NCI-H2081 treated with DMSO at 0.1 percent for 48 hours (cell line): ENCODE measurements at places on chromosomes 13 and 19.
A peak's percentile ranks its signal among the peaks of the same experiment; 100 is the strongest.

- DNase-seq = no peak
These were observed 44.8 kb upstream of the OLFM4 start for GRCh38 chr13:52983836-52984235.

- no peak for DNase-seq
These were observed 70.3 kb downstream of the ALOX5AP start for GRCh38 chr13:30805603-30806011.

- no peak for DNase-seq
These were observed 168.6 kb downstream of the LACC1 start for GRCh38 chr13:44048326-44048725.

DNA sequence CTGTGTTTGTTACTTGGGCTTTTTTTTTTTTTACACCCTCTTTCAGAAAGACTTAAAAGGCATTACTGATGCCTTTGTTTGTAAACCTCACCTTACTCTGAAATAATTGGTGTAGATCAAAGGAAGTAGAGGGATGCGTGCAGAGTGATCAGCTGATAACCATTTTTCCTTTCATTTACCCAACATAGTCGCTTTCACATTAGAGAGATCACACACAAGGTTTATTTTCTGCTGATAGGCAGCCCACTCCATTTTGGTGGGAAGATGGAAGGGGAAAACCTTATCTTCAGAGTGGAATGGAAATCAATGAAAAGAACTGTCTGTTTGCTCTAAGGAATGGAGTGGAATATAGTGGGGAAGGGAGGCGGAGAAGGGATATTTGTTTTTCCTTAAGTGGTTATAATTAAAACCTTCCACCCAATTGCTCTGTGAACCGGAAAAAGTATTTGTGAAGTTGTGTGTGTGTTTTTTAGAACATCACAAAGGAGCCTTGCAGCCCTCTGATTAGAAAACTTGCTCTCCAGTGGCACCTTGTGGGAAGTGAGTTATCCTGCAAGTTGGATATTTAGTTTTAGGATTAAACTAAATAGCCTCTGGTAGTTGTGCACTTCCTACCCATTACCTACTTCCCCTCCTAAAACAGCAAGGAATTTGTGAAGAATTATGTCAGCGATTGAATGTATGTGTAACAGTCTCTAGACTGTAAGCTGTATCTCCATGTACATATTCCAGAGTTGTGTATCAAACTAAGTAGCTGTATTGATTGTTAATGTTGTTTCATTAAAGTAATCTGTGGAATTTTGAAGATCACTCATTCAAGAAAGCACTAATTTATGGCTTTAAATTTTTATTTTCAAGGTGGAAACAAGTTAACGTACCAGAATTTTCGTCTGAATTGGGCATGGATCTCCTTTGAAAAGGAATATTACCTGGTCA, 76.8 kb downstream of the FREM2 start:
- peak; percentile 52 for DNase-seq

- DNase-seq = no peak
These were observed 13.0 kb upstream of the CDADC1 start for GRCh38 chr13:49234741-49235140.

- DNase-seq = no peak
These were observed 94.8 kb downstream of the SOX1 start for GRCh38 chr13:112161521-112162301.

DNA sequence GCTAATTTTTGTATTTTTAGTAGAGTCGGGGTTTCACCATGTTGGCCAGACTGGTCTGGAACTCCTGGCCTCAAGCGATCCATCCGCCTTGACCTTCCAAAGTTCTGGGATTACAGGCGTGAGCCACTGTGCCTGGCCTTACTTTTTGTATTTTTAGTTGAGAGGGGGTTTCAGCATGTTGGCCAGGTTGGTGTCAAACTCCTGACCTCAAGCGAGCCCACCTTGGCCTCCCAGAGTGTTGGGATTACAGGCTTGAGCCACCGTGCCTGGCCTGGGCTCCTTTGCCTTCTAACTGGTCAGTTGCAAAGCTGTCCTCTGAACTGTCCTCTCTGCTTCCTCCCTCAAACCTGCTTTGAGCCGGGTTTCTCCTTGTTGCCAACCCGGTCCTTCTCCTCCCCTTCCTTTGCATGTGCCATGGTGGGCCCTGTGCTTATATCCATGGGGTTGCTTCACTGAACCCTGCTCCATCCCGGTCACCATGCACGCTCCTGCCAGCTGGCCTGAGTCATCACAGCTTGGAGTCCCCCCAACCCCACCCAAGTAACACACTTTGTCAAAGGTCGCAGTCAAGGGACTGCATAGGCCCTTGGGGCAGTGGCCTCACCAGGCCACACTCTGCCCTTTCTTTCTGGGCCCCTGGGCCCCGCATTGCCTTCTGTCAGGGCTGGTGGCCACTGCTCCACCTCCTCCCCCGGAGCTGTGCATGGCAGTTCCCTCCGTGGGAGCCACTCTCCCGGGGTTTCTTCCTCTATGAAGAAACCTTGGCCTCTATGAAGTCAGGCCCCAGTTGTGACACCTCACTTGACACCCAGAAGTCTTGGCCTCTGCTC, 21.2 kb downstream of the WTIP start:
- DNase-seq = no peak

GRCh38 chr13:98595134-98595533, 18.2 kb upstream of the STK24 start:
- DNase-seq = no peak

- no peak for DNase-seq
These were observed 61.8 kb upstream of the KCTD15 start for GRCh38 chr19:33734913-33735312.

- no peak for DNase-seq
These were observed 3.2 kb downstream of the RASL11A start for GRCh38 chr13:27273658-27274425.

- no peak for DNase-seq
These were observed 56.3 kb downstream of the PSG3 start for GRCh38 chr19:42683917-42684513.

DNA sequence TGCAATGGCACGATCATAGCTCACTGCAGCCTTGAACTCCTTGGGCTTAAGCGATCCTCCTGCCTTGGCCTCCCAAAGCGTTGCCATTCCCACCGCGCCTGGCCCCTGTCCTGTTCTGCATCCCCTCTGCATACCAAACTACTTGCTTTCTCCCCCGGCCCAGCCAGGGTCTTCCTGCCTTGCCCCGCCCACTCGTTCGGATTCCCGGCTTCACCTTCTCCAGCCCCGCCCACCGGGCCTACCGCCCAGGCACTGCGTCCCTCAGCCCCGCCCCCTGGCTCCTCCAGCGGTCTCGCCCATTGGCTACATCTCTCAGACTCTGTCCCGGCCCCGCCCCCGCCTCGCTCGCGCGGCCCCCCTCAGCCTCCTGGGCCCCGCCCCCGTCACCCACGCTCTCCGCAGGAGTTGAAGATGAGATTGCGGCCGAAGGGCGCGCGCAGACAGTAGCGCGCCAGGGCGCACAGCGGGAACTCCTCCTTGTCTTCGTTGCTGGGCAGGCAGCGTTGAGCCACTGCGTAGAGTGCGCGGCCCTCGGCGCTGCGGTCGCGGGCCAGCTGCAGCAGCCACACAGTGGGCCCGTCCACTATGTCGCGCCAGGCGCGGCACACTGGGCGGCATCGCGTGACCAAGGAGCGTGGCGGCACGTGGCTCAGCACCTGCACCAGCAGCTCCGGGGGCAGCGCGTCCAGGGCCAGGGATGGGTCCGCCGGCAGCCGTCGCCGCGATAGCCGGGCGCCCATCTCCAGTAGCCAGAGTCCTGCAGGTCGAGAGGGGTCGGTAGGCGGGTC, 19.0 kb downstream of the MRPS12 start:
- no peak for DNase-seq

GRCh38 chr13:98890186-98890585, 87.7 kb downstream of the DOCK9 start:
- DNase-seq = no peak

DNA sequence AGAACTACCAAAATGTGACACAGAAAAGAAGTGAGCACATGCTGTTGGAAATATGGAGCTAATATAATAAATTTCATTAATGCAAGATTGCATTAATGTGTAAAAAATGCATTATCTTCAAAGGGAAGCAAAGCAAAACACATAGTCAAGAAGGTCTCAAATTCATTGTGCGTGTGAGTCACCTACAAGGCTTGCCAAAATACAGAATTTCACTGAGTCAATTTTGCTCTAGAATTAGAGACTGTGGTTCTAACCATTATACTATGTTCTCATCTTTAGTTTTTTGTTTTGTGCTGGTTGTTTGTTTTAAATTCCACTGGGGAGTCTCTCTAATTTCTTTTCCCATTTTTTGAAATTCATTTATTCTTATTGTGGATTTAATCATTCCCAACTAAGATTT, 149.8 kb upstream of the SLITRK1 start:
- no peak for DNase-seq

- no peak for DNase-seq
These were observed 17.3 kb downstream of the ZBTB7A start for GRCh38 chr19:4049432-4049831.

GRCh38 chr13:46644816-46645215, 91.8 kb downstream of the LRCH1 start:
- DNase-seq = no peak

- no peak for DNase-seq
These were observed 17.7 kb downstream of the RFX2 start for GRCh38 chr19:6092329-6093286.

DNA sequence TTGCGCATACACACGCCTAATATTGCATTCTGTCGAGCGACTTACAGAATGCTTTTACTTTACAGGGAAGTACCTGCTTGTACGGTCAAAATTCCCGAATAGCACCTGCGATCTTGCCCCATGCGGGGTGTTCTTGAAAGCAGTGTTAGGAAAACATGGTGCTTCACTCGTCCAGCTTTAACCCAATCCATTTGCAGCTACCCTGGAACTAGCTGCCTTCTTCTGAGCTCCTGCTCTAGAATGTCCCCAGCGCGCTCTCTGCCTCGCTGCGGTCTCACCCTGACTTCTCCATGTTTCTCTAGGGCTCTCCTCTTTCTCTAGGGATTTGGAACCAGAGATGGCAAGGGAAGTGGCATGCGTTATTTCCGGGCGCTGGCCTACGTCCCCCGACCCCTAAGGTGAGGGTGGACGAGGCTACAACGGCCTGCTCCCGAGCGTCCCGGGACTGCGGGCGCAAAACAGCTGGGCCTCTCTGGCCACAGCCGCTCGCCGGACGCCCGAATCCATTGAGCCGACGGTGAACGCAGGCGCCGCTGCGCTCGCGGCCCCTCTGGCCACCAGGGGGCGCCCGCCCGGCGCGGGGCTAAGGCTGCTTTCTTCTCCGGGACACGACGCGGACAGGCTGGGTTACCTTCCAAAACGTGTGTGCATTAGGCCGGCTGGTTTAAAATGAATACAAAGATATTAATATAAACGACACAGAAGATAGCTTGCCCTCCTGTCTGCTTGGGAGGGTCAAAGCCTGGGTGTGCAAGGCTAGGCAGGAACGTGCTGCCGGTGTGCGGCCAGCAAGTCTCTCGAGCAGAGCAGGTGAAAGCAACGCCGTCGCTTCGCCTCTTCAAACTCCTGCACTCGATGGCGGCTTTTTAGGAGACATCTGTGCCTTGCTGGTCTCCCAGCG, 1.8 kb upstream of the SPRY2 start:
- DNase-seq = no peak

DNA sequence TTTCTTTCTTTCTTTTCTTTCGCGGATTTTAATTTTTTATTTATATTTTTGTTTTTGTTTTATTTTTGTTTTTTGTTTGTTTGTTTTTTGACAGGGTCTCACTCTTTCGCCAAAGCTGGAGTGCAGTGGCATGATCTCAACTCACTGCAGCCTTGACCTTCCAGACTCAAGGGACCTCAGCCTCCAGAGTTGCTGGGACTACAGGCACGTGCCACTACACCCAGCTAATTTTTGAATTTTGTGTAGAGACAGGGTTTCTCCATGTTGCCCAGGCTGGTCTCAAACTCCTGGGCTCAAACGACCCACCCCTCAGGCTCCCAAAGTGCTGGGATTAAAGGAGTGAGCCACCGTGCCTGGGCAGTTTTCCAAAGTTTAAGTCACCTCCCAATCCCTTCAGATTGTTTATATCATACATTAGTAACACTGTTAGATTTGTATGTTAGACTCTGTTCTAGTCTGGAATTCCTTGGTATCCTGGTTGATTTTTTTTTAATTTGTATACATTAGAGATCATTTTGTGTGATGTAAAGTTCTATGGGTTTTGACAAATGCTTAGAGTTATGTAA, 597.3 kb downstream of the DCT start:
- no peak for DNase-seq

DNA sequence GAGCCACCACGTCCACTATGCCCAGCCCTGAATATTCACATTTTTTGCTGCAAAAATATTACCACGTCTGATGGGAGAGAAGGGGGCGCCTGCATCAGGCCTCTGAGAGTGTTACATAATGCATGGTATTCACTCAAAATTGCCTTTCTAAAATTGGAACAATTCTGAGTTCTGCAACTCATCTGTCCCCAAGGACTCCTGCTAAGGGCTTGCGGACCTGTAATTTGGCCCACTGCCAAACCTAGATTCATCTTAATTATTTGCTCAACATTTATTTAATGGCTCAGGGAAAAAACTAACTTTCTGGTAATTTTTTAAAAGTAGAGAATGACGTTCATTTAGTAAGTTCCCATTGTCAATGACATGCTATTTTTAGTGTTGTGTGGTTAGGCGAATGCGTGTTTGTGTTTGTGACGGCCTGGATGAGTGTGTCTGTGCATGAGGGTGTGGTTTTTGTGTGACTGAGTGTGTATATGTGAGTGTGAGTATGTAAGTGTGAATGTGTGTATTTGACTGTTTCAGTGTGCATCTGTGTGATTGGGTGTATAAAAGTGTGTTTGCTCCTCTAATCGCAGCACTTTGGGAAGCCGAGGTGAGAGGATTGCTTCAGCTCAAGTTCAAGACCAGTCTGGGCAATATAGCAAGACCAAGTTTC, 8.8 kb downstream of the INAFM1 start:
- DNase-seq = no peak

DNA sequence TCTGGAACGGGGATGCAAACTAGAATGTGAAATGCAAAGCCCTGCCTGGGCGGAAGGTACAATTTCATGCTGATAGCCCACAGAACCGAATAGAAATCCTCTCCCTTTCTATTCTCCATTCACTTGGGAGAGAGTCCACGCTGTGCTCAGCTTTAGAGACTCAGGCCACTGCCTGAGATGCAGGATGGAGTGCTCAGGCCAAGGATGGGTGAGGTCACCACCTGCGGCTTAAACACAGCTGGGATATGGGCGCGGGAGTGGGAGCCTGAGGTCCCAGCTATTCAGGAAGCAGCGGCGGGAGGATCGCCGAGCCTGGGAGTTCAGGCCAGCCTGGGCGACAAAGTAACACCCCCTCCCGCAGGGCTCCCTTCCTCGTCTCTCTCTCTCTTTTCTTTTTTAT, 446 bp upstream of the ZNF83 start:
- DNase-seq = no peak

- no peak for DNase-seq
These were observed 1.4 kb downstream of the NWD1 start for GRCh38 chr19:16721051-16721450.

DNA sequence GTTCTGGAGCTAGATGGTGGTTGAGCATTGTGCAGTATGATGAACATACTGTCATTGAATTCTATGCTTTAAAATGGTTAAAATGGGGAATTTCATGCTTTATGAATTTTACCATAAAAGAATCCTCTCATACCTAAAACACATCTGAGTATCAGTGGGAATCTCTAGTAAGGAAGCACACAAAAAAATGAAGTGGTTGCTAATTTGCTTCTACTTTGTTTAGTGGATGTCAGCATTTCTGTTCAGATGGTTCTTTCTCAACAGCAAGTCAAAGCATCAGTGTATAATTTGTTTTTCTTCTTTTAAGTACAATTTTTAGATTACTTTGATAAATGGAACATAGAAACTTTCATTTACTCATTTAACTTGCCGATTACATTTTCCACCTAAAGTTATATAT, 52.1 kb upstream of the AKAP11 start:
- no peak for DNase-seq

- no peak for DNase-seq
These were observed 17.2 kb upstream of the RFC3 start for GRCh38 chr13:33800646-33801186.
